ENCODE measurements at places on chromosomes 2 and 18.

- DNase-seq: no peak
Observed at GRCh38 chr2:8631465-8632005, 50.3 kb upstream of the ID2 start.

DNA sequence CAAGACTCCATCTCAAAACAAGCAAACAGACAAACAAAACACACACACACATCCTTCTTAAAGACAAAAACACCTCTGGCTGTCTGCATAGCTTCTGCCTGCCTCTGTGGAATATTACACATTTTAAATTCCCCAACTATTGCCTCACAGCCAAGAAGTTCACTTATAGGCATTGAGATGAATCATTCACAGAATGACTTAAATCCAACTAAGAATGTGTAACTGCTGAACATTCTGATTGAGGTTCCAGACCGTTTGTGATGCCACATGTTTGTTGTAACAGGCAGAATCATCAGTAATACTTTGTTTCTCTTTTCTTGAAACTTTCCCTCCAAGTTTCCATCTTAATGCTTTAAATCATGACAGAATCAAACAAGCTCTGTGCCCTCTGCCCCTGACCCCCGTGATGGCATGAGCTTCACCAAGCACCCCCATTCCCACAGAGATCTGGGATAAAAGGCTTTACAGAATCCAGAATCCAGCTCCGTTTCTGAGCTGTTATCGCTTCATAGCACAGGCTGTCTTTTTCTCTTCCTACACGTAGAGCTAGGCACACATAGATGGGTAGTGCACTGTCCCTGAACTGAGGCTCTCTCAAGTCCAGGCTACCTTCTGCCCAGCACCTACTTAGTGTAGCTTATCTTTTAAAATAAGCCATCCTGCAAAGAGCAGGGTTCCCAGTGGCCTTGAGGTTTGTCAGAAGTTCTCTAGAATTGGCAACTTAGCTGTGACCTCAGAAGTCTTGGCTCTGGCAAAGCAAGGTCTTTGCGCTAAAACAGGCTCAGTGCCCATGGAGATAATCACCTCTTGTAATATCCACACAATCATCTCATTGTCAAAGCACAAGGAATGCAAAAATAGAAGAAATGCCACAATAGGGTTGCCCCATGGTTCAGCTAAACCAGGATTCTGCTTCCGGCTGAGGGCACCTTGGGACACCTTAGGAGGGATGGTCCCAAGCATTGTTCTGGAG, 32.9 kb downstream of the EPAS1 start:
- DNase-seq: peak; percentile 95

GRCh38 chr2:38433607-38433975, 56.5 kb upstream of the ATL2 start:
- DNase-seq: no peak

DNA sequence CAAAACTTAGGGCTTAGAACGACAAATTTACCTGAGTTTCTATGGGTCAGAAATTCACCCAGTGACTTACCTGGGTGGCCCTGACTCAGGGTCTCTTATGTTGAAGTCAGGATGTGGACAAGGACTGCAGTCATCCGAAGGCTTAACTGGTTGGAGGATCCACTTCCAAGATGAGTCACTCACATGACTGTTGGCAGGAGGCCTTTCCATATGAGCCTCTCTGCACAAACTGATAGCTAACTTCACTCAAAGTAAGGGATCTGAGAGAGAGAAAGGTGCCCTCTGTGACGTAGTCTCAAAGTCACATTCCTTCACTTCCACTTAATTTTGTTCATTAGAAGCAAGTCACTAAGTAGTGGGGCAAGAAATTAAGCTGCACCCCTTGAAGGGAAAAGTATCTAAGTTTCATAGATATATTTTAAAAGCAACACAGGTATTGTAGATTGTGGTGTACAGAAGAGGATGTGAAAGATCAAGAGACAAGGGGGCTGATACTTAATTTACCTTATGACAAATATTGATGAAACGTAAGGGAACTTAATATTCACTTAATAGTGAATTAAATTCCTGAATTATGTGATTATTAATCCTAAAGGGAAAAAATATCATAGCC, 48.4 kb downstream of the TANK start:
- peak; percentile 77 for DNase-seq

- no peak for DNase-seq
Observed at GRCh38 chr2:156399224-156399949, 36.8 kb upstream of the GPD2 start.

GRCh38 chr2:134231965-134232340, 21.9 kb upstream of the MGAT5 start:
- DNase-seq: peak; percentile 74

DNA sequence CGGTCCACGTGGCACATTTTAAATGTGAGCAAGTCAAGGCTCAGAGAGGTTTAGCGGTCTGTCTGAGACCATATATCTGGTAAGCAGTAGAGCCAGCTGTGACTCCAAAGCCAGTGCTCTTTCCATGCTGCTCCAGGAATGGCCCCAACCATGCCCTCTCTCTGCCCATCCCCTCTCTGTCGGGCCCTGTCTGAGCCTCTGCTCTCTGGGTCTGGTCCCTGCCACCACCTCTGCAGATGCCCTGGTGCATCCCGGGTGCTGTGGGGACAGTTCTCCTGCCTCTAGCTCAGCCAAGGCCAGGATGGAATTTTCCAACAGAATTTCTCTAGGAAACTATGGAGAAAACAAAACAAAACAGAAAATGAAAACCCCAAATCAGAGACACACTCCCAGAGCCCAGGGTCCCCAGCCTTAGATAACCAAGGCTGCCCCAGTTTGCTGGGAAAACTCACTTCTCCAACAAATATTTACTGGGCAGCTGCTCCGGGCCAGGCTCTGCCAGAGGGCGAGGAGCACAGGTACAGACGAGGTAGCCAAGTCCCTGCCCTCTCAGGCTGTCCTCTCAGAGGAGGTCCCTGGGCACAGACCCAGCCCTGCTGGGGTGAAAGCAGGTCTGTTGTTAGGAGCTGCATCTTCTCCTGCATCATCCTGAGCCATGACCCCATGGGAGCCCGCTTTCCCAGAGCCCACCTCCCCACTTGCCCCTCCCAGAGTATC, 9.2 kb downstream of the ADRA2B start:
- DNase-seq: no peak
